ENCODE measurements at places on chromosomes 2 and 18. TPM values are rescaled to one million over a fixed set of nuclear protein-coding genes. Genes with fewer than 3 reads are reported as not detected.

LYG2 gene
- not detected for polyA plus RNA-seq

CHRND gene
- polyA plus RNA-seq = 0.38 TPM

ZSWIM2 gene
- not detected for polyA plus RNA-seq

BUB1 gene
- 23.7 TPM for polyA plus RNA-seq

DNA sequence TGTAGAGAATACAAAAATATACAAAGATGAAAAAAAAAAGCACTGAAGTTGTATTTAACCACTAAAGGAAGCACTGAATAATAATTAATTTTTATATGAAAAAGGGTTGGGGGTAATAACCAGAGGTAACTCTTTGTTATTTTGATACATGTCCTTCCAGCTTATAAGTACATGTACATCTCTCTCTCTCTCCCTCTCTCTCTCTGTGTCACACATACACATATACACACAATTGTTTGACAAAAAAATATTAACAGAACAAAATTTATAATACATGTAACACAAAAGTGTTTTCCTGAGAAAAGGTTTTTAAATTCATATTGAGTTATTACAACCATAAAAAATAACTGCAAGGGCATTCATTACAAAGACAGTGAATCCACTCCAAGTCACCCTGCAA, 4.6 kb downstream of the WIPF1 start:
- DNase-seq = no peak

DNA sequence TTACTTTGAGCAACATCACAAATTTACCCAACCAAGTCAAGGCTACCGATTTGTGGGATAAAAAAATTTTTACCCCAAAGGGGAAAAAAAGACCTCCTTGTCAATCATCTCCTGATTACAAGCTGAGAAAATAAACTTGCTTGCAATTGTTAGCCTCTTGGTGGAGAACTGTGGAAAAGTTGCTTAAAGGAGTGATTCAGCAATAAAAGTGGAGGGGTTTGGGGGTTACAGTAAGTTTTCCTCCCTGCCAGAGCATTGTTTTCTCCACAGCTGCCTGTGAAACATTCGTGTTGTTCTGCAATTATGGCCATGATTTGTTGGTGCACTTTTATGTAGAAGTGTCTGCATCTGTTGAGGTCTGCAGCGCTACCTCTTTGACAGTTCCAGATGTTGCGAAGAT, 82.6 kb downstream of the EN1 start:
- no peak for DNase-seq

DNA sequence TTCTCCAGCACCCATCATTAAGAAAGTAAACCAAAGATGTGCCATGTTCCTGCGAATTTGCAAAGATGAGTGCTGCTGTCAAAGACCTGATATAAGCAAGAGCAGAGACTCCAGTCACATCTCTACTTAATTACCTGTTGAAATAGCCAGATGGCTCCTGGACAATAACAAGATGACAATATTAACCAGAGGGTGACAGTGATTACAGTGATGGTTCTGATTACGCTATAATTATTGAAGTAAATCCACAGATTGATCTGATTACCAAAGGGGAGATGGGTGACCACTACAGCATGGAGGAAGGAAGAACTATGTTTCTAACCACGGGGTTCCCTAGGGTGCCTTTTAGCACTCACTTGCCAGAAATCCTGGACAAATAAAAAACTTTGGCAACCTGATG, 36.5 kb upstream of the AFF3 start:
- DNase-seq = no peak

GRCh38 chr18:46239549-46239948, 135.4 kb downstream of the HAUS1 start:
- no peak for DNase-seq

GRCh38 chr2:239289545-239289944, 111.3 kb downstream of the HDAC4 start:
- no peak for DNase-seq

- DNase-seq = no peak
These were observed 243.8 kb downstream of the CELF4 start for GRCh38 chr18:37321582-37322491.

DNA sequence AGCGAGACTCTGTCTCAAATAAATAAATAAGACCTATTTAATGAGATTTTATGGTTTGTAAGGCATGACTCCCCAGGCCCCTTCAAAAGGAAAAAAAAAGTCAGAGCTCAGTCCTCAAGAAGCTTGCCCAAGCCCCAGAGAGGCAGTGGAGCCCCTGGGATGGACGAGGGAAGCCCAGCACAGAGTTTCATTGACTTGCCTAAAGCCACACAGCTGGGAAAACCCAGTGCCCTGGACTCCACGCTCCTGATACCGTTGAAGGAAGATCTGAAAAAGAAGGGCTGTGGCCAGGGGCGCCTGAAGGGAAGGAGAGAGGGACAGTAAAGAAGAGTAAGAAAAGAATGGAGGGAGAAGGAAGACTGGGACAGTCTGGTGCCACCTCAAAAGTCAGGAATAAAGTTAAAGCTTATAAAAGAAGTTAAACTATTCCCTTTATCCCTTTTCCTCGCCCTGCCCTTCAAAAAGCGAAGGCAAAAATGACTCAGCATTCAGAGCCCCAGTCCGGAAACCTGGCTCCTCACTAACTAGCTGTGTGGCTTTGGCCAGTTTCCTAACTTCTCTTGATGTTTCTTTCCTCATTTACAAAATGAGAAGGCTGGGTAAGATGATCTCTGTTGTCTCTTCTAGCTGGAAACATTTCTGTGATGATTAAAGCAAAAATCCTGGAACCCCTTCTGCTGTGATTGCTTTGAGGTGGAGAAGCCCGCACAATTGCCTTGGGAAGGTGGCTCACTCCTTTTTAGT, 46.7 kb downstream of the LYPD1 start:
- no peak for DNase-seq

Data from right renal pelvis (tissue), 4 donors.